ENCODE measurements at places on chromosomes 16 and 17.

- no peak for DNase-seq
Observed at GRCh38 chr16:86995456-86995855, 321.7 kb downstream of the C16orf95 start.

- no peak for DNase-seq
Observed at GRCh38 chr16:51813609-51814008, 662.5 kb upstream of the SALL1 start.

DNA sequence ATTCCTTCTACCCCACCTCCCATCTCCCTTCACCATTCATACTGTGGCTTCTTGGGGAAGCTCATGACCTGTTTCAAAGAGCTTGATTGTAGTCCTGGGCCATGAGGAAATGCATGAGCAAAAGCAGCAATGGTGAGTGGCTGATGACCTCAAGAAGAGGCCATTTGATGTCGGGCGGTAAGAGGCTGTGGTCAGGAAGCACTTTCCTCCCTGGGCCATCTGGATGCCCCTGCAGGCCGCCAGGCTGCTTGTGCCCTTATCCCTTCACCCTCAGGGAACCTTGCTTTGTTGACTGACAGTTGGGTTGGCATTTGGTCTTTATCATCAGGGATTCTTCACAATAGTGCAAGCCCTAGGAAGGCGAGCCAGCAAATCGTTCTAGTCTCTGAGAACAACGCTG lies 78.3 kb upstream of the TBX2 start:
- no peak for DNase-seq

- no peak for DNase-seq
Observed at GRCh38 chr16:74500907-74501306, 79.6 kb upstream of the CLEC18B start.

GRCh38 chr16:72597938-72598337 lies 426.0 kb upstream of the PMFBP1 start:
- no peak for DNase-seq

- no peak for DNase-seq
Observed at GRCh38 chr16:21652453-21652852, at the start of gene IGSF6. IGSF6 (minus strand) TSS chr16:21652608; CDS start chr16:21652598, 10 bp downstream.

DNA sequence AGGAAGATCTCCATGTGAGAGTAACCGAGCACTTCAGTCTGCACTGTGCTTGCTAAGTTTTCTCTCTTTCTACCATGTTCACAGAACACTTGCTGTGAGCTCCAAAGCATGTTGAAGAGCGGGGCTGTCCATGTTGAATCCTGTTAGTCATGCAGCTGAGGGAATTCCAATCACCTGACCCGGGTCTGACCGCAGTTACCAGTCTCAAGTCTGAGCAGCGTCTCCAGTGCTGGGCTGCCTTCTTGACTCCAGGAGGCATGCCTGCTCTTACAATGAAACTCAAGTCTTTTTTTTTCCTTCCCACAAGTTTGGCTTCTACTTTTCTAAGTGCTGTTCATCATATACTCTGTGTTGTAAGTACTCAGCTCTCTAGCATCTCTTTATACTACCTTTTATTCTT lies 44.3 kb downstream of the HOXB1 start:
- no peak for DNase-seq

DNA sequence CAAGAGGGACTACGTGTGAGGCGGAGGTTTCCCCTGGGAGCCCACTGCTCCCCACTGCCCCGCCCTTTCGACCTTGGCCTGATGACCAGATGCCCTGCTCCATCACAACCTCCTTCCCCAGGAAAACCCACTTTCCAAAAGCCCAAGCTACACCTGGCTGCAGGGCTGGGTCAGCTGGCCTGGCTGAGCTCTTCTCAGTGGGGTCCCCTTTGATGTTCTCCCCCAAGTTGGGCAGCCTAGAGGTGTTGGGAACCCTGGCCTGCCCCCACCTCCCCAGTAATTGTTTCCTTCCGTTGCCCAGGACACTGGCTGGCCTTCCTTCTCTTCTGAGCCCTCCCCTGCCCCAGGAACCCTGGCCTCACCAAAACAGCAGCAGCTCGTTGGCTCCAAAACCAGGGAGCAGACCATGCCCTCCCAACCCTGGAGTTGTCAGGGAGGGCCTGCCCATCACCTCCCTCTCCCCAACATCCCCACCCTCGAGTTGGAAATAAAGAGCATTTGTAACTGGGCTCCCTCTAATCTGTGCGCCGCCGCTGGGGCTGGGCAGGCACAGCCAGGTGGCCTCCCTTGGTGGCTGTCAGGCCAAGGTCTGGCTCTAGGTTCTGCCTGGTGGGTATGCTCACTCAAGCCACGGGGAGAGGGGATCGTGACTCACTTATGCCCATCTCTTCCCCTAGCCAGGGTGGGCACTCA lies 1.4 kb downstream of the CLDN9 start:
- no peak for DNase-seq

DNA sequence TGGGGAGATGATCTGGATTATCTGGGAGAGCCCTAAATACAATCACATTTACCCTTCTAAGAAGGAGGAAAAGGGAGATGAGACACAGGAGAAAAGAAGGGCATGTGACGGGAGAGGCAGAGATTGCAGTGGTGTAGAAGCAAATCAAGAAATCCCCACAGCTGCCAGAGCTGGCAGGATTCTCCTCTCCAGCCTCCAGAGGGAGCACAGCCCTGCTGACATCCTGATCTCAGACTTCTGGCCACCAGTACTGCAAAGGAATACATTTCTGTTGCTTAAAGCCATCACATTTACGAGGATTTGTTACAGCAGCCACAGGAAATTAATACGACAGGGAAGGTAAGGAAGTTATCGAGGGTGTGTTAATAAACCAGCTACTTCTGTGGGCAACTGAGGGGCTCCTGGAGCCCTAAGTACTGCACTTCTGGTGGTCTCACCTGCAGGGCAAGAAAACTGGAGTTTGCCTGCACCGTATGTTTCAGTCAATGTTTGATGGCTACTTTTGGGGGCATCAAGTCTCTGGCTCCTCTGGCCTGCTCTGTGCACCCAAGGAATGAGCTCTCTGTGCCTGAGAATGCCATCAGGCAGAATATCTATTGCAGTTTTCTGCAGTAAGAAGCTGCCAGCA lies 22.9 kb upstream of the CDH13 start:
- DNase-seq = peak; percentile 28
